Progenitor cell of endocrine pancreas (in vitro differentiated cells): ENCODE measurements at places on chromosomes 4 and X.

- DNase-seq: no peak
Observed at GRCh38 chr4:766152-766515, 59.8 kb downstream of the CPLX1 start.

- no peak for DNase-seq
Observed at GRCh38 chrX:103685396-103685795, 1.1 kb downstream of the MORF4L2 start.

- no peak for DNase-seq
Observed at GRCh38 chr4:41069257-41069656, 145.1 kb downstream of the APBB2 start.

GRCh38 chr4:60884587-60884986, 315.5 kb upstream of the ADGRL3 start:
- DNase-seq: no peak

DNA sequence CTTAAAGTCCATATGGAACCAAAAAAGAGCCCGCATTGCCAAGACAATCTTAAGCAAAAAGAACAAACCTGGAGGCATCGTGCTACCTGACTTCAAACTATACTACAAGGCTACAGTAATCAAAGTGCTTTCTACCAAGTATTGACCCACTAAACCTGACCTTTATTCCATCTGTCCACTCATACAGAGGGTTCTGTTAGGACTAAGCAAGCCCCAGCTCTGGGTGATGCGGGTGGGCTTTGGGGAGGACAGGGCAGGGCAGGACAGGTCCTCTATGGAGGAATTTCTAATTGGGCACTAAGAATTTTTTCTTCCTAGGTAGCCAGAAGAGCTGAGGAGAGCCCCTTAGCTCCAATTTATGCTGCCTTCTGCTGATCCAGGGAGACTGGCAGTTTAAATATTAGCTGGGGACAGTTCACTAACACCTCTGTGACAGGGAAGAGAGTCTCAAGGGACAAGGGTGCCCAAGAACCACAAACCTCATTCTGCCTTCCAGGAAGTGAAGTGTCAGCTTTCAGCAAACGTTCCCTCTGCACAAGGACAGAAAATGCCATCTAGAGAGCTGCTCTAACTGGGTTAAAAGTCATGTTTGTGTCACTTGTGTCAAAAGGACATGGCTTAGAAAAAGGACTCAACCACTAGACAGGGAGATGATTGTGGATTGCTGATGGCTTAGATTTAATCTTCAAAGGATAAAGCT, 143.2 kb downstream of the KIT start:
- DNase-seq: no peak

DNA sequence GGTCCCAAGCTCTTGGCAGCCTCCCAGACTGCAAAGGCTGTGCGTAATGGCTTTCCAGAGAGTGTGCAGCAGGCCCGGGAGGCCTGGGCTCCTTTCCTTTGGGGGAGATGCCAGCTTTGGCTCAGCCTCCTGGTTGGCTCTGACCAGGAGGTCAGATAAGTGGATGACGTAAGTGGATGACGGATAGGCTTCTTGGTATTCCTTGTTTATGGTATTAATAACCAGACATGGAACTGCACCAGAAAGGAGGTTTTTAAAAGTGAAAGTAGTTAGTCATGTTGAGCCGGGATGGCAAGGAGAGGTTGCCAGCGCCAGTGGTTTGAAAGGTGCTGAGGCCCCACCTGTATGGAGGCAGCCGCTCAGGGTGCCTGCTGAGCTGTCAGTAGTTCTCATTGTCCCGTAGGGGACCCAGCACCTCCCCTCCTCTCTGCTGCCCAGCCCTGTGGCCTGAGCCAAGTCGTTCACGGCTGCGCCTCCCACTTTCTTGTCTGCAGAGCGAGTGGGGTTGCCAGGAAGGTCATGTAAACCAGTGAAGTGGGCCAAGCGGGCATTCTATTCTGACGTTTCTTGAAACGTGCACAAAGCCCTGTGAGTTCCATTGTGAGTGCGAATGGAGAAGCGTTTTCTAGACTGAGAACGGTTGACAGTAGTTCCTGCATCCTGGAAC, 28.7 kb upstream of the STOX2 start:
- no peak for DNase-seq

- no peak for DNase-seq
Observed at GRCh38 chrX:118100091-118100490, 16.5 kb downstream of the KLHL13 start.
